ENCODE measurements at places on chromosomes 2 and 18. TPM values are rescaled to one million over a fixed set of nuclear protein-coding genes. Genes with fewer than 3 reads are reported as not detected.

Gene TNS1
- 13.8 TPM for total RNA-seq

Gene VWC2L
- not detected for total RNA-seq

Gene SLC38A11
- 5.3 TPM for total RNA-seq

Gene UCN
- 4.9 TPM for total RNA-seq

Gene MPP4
- total RNA-seq = not detected

Gene GALR1
- not detected for total RNA-seq

Gene FEZ2
- 12.2 TPM for total RNA-seq

Gene MOCOS
- total RNA-seq = 6.2 TPM

Gene BOK
- 50.4 TPM for total RNA-seq

DNA sequence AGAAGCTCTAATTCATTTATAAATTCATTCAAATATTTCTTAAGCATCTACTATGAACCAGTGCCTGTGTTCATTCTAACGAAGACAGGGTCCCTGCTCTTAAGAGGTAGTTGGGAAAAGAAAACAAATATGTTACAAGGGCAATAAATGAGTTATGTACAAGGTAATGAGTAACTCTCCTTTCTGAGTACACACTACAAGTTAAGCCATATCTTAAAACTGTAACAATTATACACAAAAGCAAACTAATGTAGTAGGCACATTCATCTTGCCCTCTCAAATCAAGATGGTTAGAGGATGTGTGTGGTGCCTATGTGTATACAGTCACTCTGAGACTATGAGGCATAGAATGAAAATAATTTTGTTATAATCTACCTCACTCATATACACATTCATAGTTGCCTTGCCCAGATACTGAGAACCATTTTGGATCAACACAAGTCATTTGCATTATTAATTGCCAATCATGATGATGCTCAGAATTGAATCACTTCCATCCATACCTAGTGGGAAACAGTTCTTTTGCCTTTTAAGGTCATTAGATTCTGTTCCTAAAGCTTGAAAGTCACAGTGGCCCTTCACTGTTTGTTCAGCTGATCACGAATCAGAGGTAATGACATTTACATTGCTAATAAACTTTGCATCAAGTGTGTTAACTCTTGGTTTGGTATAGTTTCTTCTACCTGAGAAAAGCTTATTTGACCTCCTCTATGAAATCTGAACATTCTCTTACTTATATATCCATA, 283.1 kb downstream of the ZNF385B start:
- DNase-seq = no peak

DNA sequence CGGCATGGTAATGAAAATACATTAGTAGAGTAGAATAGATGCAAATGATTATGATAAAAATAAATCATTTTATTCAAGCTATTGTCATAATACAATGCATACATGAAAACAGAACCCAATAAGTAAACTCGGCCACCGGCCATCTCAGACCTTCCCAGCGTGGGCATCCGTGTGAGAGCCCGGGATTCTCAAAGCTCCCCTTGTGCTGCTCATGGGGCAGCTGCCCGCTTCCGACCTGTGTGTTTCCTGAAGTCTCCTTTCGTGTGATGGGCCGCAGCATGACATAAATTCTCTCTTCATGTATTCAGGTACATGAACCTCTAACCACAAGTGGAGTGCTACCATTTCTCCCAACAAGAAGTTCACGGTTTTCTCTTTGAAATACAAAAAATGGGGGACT, 13.5 kb upstream of the CNDP2 start:
- no peak for DNase-seq

- DNase-seq = no peak
Observed at GRCh38 chr2:152694161-152694661, 23.1 kb downstream of the PRPF40A start.

DNA sequence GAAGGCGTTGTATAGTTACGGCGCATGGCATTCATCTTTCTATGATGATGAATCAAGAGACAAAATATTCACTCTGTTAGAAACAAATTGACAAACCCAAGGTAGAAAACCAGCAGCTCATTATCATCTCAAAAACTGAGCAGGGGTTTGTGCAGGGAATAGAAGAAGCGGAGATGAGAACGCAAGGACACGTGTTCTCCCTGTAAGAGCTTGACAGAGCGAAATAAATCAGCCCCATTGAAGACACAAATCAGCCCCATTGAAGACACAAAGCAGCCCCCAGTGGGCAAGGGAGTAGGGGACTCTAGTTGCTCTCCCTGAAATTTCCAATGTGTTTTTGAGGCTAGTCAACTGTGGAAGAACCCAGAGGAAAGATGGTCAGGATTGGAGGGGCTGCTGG, 199.2 kb downstream of the EPHA4 start:
- no peak for DNase-seq

- DNase-seq = no peak
Observed at GRCh38 chr2:105376789-105377240, 22.0 kb downstream of the FHL2 start.

GRCh38 chr18:74286856-74287255, 4.9 kb downstream of the CYB5A start:
- DNase-seq = no peak

- DNase-seq = peak; percentile 24
Observed at GRCh38 chr2:181613241-181613640, 43.7 kb downstream of the CERKL start.

GRCh38 chr2:27014771-27015433, 17.9 kb upstream of the TMEM214 start:
- no peak for DNase-seq

GRCh38 chr2:172083628-172084394, 1.5 kb upstream of the DLX1 start:
- no peak for DNase-seq

- no peak for DNase-seq
Observed at GRCh38 chr2:174573621-174574081, 24.0 kb downstream of the WIPF1 start.

DNA sequence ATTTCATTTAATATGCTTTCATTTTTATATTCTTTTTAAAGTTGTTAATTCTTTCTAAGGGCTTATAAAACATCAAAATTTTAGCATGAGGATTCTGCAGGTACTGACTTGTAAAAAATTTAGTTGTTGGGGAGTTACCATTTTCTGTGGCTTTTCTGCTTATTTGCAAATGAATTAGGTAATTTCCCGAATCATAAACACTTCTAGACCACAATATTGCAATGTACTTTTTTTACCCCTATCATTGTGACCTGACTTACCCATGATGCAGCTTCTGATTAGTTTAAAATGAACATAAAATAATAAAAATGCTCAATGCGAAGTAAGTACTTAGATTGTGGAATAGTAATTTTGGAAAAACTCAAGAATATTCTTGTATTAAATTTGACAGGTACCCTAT, 11.4 kb downstream of the ARL6IP6 start:
- no peak for DNase-seq

GRCh38 chr18:42925036-42925435, 190.4 kb downstream of the RIT2 start:
- no peak for DNase-seq

GRCh38 chr2:122528958-122529705, 773.7 kb downstream of the TSN start:
- no peak for DNase-seq

DNA sequence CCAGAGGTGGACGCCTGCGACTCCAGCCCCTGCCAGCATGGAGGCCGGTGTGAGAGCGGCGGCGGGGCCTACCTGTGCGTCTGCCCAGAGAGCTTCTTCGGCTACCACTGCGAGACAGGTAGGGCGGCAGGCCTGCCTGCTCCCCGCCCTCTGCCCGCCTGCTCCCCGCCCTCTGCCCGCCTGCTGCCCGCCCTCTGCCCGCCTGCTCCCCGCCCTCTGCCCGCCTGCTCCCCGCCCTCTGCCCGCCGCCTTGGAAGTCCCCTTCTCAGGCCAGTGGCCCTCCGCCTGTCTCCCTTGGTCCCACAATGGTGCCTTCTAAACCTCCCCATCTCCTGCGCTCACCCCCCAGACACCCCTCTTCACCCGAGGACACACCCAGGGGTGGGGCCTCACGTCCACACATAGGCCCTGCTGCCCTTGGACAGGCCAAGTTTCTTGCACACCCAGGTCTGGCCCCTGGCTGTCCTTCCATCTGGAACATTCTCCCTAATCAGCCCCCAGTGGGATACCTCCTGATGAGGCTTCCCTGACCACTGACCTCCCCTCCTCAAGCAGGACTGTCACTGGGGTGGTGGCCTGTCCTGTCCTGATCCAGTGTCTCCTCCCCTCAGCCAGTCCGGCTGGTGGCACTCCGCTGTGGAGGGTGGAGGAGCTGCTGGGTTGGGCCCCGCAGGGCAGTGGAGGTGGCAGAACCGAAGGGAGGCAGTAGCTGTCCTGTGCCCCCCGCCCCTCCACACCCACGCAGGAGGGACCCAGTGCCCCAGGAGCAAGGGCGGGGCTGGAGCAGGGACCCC, 37.9 kb downstream of the MTERF4 start:
- DNase-seq = peak; percentile 11

DNA sequence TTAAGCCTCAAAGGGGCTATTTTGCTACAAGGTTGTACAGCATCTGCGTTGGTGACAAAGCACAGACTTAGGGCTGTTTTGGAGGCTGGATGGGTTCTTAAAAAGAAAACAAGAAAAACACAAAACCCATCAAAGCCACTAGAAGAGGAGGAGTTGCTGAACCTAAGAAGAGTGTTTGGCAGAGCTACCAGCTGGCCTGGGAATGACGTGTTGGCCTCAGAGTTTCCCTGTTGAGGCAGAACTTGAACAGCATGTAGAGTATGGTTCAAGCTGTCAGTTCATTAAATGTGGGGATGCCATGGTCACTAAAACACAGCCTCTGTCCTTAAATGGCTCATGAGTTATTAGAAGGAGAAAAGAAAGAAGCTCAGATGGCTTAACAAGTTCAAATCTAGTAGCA, 162.5 kb downstream of the TTC32 start:
- no peak for DNase-seq

GRCh38 chr2:176160251-176160985, 3.3 kb downstream of the HOXD3 start:
- no peak for DNase-seq

- DNase-seq = peak; percentile 25
Observed at GRCh38 chr18:53380063-53380639, 844.3 kb downstream of the MBD2 start.

DNA sequence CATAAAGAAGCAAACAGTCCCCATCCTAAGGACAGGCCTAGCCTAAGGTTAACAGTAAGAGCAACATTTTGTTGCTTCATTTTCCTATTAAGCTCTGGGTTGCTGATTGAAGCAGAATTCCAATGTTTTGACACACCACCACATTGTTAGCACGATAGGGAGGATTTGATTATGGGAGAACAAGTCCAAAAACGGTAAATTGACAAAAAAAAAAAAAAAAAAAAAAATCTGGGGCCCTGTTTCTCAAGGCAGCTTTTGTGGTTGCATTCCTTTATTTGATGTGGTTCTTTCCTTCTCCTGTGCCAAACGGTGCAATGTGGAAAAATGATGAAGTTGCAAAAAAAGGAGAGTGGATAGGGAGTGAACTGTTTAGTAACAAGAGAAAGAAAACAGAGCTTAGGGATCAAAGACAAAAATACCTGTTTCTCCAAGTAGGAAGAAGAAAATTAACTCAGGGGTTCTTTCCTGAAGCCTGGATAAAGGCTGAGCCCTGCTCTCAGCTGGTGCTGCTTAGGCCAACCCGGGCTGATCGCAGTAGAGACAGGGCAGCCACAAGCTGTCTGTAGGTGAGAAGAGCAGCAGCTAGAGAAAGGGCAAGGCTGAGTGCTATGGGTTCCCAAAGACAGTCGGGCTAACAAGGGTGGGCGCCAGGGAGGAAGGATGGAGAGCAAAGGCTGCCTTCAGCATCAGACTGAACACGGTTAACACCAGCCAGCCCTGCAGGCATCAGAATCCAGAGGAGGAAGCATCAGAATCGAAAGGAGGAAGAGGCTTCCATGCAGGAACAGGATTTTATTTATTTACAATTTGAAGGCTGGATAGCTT, 167.8 kb upstream of the FOSL2 start:
- no peak for DNase-seq

DNA sequence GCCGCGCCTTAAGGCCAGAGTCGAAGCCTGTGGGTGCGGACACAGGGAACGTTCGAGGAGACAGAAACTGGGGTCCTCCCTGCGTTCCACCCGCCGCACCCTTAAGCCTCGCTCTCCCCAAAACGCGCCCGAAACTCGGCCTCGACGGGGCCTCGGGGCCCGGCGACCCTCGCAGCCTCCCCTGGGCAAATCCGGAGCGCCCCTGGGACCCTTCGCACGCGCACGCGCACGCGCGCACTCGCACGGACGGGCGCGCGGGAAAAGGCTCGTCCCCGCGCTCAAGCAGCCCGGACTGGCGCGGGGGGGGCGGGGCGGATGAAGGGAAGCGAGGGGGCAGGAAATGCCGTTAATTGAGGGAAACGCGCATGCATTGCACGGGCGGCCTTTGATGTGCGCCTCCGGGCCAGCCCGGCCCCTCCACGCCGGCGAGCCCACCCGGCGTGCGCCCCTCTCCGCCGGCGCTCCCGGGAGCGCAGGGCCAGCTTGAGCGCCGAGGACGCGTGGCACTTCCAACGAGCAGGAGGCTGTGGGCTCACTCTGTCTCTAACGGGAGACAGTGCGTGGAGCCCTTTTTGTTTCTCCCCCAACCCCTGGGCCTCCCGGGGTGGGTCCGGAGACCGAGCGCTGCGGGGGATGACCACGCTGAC, 5.4 kb upstream of the SALL3 start:
- DNase-seq = no peak

DNA sequence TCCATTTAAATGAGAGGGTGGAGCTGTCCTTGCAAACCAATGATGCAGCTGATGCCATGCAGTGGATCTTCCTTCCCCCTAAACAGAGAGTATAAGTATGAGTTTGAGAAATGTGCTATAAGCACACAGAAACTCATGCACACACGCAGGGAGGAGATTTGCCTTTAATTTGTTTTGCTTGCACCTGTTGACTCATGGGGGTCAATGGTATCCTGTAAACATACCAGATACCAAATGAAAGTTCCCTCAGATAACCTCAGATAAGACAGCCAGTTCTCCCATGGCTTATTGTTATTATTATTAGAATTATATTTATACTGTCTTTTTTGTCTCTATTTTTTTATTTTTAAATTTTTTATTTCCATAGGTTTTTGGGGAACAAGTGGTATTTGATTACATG, 29.5 kb upstream of the GPR39 start:
- no peak for DNase-seq

DNA sequence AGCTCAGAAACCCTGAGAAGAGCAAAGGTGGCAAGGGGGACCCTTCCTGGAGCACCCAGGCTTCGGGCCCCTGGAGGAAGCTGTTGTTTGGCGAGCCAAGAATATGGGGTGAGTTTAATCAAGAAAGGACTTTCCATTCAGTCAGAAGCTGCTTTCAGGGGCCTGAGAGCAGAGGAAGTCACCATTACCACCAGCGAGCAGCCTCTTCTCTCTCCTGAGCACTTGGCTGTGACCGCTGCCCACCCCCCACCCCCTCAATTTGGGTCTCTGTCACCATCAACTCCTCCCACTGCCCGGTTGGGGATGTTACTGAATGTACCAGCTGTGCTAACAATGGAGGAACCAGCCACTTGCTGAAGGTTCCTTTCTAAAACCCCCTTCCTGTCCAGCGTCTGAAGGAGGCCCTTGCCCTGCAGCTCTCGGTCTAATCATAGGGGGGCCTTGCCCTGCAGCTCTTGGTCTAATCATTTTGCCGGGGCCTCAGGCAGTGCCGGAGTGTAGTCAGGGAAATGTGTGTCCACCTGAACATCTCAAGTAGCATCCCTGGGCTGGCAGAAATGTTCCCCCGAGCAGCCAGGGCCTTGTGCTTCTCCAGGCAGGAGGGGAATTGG, 943 bp downstream of the INPP5D start:
- DNase-seq = no peak

All from HT-29 (cell line).